Stimulated activated CD4-positive, alpha-beta T cell treated with anti-CD3 and anti-CD28 coated beads, Interleukin-12 subunit alpha, Interleukin-12 subunit beta, amount 100 ng/mL, for 48 hours (primary cell): ENCODE measurements at places on chromosomes 3 and 15.

DNA sequence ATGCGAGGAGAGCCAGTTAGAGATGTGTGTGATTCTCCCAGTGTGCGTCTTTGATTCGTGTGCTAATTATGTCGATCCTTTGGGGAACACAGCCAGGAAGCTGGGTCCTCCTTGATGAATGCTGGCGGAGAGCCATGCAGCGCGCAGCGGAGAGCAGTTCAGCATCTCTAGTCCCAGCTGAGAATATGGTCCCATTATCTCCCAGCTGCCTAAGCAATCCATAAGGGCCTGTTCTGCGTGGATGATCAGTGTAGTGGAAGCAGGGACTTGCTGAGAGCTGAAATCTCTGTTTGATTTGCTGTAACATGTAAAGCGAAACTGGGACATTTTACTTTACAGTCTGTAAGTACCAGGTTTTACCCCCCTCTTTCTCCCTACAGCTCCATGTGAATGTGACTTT, 412.7 kb downstream of the CNTN4 start:
- no peak for DNase-seq

DNA sequence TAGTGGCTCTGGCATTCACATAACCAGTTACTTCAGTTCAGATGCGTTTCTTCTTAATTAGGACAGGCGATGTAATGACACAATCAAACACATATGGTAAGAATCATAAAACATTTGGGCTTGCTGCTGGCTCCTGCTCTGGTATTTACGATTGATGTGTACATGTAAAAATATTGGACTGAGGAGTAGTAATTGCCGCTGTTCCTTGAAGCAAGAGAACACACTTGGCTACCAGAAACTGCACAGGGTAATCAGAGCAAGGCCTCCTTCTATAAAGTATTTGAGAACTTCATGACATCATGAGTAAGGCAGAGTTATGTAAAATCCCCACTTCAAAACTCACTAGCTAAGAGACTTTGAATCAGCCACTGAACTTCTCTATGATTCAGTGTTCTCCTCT, 158.1 kb downstream of the SSR3 start:
- no peak for DNase-seq

- DNase-seq, result no peak
Observed at GRCh38 chr15:70113304-70113700, 15.6 kb upstream of the TLE3 start.

GRCh38 chr15:64665179-64665578, 110.2 kb downstream of the RBPMS2 start:
- no peak for DNase-seq

DNA sequence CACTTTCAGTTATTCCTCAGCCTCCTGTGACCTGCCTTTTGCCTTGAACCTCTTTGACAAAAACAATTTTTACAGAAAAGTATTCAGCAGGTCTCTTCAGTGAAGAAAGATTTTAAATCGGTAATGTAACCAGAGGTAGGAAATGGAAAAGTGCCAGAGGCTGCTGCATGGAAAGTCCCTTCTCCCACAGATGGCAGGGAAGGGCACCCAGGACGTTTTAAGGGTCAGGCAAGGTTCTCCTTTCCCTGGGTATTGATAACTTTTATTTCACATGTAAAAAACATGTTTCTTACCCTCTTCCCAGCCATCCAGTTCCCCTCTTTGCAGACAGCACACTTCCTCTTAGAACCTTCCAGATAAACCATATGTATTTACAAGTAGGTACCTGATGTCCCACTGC, 185.6 kb downstream of the OR4M2 start:
- no peak for DNase-seq

DNA sequence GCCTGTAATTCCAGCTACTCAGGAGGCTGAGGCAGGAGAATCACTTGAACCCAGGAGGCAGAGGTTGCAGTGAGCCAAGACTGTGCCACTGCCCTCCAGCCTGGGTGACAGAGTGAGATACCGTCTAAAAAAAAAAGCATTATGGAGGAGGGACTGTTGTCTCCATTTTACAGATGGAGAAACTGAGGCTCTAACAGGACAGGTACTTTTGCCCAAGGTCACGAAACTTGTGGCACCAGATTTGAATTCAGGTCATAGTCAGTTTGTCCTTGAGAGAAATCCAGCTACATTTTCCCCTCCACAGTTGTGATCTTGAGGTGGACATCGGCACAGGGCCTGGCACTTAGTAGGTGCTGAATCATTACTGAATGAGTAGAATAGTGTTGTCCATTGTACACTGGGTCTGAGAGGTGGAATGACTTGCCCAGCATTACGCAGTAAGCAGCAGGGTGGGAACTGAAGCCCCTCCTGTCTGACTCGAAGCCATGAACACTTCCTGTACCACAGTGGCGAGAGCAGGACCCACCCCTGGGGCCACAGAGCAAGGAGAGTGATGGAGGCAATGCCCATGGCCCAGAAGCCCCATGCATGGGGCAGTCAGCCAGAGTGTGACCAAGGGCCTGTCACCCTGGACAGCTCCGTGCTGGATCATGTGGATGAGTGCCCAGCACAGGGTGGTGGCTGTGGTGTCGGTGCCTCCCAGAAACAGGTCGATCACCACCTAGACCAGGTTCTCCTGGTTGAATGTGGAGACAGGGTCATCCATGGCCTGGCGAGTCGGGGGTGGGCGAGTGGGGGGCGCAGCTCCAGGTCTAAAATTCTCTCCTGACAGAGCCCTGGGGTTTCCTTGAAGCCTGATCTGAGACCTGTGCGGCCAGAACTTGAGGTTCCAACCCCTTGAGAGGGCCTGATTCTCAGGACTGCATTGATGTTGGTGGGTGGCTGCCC, 20.4 kb upstream of the PARL start:
- no peak for DNase-seq

DNA sequence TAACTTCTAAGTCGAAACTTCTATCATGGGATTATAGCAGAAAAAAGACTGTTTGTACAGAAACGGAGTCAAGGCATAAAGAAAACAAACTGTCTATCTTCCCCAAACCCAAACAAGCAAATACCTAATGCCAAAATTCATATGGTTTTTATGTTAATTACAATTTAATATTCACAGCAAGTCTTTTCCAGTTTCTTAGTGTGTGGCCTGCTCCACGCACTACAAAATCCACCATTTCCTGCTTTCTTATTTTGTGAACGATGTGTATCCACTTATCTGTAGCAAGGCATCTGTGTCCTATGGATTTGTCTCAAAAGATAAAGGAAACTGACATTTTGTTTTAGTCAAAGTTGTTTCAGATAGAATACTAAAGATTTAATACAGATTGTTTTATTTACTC, 588.0 kb upstream of the CCDC54 start:
- no peak for DNase-seq

GRCh38 chr3:13274125-13274524, 146.0 kb downstream of the NUP210 start:
- DNase-seq, result no peak

DNA sequence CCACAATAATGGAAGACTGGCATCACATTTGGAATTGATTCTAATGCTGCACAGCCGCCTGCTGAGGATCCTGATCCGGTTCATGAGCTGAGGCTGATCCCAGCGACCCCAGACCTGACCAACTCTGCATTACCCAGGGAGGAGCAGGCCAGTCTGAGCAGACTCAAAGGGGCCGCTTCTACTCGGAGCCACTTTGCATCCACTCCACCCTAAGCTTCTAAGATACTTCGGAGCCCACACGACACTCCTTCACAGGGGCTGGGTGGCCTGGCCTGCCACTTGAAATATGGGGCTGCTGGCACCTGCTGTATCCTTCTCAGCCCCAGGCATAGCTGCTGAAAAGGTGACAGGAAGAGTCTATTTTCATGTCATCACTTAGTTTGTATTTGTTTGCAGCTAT, 33.2 kb upstream of the NSMCE3 start:
- DNase-seq, result no peak

DNA sequence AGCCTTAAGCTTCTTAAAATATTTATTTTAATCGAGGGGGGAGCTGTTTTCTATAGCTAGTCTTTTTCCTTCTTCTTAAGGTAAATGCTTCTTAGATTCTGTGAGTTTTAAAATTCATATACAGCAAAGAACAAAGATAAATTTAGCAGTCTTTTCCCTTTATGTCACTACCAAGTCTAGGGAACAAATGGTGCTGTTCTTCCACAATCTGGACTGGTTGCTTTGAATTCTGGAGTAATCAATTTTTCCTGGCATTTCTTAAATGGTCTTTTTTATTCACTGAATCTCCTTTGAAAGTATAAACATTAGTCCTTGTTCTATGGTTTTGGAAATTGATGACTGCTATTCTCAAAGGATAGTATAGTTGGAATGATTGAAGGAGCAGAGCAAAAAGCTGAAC, 82.8 kb downstream of the CHL1 start:
- DNase-seq, result no peak
